ENCODE measurements at places on chromosomes 1 and 21.

- DNase-seq: no peak
Measured at GRCh38 chr1:155918660-155919059, 7.5 kb upstream of the RIT1 start.

GRCh38 chr21:38822778-38823238 is 17.1 kb downstream of the ETS2 start:
- DNase-seq: no peak

- DNase-seq: no peak
Measured at GRCh38 chr21:38938343-38938742, 132.6 kb downstream of the ETS2 start.

DNA sequence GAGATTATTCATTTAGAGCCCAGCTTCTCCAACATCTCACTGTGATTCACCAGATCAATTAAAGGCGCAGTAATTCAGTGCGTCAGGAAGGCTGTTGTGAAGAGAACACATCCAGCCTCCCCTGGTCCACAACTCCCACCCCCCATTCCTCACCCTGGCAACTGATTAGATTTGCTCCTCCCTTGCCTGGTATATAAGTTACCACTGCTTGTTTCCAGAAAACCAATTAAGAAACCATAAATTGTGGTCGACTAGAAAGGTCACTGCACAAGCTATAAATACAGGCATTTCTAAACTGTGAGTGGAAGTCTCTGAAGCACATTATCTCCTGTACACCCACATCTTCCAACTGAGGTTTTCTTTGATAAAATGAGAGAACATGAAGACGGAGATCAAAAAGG is 41.9 kb downstream of the FAM163A start:
- DNase-seq: no peak

DNA sequence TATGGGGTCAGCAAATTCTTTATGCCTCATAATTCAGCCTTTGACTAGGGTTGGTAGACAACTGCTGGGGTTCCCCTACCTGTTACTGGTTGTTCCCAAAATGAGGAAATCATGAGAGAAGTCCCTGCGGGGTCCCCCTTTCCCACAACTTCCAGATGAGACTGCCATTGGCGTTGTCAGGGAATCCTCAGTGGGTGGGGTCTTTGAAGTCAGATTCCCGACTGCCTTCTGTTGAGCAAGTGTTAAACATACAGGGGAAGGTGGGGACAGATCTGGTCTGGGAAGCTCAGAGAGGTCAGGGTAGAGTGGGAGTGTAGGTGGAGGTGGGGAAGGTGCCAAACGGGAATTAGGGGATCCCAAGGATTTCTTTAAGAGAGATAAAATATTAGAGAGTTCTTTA is 14.7 kb downstream of the HSD3B2 start:
- no peak for DNase-seq

DNA sequence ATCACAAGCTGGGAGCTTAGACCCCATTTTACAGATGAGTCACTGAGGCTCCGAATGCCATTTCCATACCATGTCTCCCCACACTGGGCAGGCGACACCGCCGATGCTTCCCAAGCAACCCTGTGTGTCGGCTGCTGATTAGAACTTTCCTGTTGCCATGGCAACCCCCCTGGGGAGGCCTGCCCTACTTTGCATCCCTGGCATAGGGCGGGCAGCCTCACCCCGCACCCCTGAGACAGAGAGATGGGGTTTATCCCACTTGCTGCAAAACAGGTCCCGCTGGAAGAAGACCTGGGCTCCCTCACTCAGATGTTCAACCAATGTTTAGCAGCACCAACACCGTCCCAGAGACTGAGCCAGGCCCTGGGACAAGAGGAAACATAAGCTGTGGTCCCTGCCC is 81.5 kb downstream of the CAMK2N1 start:
- no peak for DNase-seq

DNA sequence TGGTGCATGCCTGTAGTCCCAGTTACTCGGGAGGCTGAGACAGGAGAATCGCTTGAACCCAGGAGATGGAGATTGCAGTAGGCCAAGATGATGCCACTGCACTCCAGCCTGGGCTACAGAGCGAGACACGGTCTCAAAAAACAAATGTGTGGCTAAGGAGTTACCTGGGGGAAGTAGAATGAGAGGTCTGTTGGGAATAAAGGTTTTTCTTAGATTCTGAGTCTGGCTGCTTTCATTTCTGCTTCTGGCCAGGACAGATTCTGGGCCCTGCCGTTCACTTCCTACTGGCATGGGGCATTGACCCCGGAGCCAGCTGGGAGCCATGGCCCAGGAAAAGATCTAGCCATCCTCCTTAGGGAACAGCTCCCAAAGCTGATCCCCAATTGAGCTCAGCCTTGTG is 420 bp upstream of the DCDC2B start:
- no peak for DNase-seq

- DNase-seq: no peak
Measured at GRCh38 chr1:92679980-92680379, 104.9 kb downstream of the EVI5 start.

GRCh38 chr1:204442376-204443259 is 31.0 kb upstream of the PPP1R15B start:
- DNase-seq: no peak

DNA sequence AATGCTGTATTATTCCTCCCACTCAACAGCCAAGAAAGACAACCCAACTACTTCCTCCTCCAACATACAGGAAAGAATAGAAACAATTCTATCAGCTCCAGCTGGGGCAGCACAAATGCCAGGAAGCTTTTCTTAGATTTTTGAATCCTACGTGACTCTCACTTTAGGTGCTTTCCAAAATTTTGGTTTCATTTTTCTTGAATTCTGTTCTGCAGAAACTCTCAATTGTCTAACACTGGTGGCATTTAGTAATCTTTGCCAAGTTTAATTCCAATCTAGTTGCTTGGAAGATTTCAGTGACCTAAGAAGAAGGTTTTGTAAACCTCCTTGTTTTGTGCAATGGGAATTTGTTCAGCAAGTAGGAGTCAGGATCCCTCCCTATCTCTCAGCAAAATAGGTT is 37.1 kb upstream of the DOCK7 start:
- no peak for DNase-seq

- DNase-seq: no peak
Measured at GRCh38 chr1:3657096-3657475, 4.8 kb downstream of the TP73 start.

- DNase-seq: no peak
Measured at GRCh38 chr1:37353871-37354270, 120.5 kb upstream of the ZC3H12A start.

- DNase-seq: no peak
Measured at GRCh38 chr21:19322360-19322759, 918.8 kb upstream of the TMPRSS15 start.

- DNase-seq: no peak
Measured at GRCh38 chr1:212946872-212947271, 3.5 kb upstream of the VASH2 start.

GRCh38 chr1:146021050-146021445 is 487 bp downstream of the HJV start:
- DNase-seq: no peak

DNA sequence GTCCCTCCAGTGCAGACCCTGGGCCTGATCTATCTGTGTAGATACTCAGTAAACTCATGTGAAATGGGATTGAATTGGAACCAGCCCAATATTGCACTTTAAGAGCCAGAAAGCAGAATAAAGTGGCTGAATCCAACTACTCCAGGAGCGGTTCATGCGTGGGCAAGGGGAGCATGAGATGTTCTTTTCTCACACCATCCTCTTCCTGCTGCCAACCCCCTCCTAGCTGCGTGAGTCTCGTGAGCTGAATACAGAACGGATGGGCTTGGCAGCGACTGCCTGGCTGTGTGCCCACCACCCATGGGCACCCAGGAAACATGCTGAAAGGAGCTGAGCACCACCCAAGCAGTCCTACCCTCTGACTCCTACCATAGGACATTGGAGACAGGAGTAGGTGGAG is 128.3 kb downstream of the ELAVL4 start:
- no peak for DNase-seq

DNA sequence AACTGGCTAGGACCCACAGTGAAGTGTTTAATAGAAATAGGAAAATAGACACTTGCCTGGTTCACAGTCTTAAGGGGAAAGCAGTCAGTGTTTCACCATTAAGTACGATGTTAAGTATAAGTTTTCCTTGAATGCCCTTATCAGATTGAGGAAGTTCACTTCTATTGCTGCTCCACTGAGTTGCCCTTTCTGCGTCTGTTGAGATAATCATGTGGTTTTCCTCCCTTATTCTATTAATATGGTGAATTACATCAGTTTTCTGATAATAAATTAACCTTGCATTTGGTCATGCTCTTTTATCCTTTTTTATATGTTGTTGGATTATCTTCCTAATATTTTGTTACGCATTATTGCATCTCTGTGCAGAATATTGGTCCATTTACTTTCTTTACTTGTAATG is 21.4 kb downstream of the UTS2 start:
- DNase-seq: no peak

- DNase-seq: no peak
Measured at GRCh38 chr1:57252597-57253294, 171.1 kb downstream of the DAB1 start.

GRCh38 chr1:196535727-196536126 is 72.5 kb downstream of the KCNT2 start:
- no peak for DNase-seq

- DNase-seq: no peak
Measured at GRCh38 chr1:169090900-169091311, 15.6 kb upstream of the ATP1B1 start.

- DNase-seq: no peak
Measured at GRCh38 chr1:235006132-235006721, 122.4 kb downstream of the TOMM20 start.

GRCh38 chr1:115453666-115454065 is 115.6 kb upstream of the NGF start:
- no peak for DNase-seq

DNA sequence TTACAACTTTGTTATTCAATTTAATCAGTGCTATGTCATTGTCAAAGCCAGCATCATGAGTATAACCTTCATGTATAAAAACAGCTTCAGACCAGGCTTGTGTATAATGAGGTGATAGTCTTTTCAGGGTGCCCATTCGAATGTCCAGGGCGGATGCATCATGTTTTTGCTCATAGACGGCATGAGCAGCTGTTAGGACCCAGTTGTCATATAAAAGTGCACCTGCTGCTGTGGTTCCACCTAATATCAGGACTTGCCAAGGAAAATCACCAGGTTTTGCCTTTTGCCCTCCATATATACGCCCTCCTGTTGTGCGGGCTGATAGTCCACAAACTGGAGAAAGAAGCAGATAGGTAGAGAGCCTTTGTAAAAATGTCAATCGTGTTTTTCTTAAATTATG is 14.9 kb downstream of the TARDBP start:
- DNase-seq: no peak

DNA sequence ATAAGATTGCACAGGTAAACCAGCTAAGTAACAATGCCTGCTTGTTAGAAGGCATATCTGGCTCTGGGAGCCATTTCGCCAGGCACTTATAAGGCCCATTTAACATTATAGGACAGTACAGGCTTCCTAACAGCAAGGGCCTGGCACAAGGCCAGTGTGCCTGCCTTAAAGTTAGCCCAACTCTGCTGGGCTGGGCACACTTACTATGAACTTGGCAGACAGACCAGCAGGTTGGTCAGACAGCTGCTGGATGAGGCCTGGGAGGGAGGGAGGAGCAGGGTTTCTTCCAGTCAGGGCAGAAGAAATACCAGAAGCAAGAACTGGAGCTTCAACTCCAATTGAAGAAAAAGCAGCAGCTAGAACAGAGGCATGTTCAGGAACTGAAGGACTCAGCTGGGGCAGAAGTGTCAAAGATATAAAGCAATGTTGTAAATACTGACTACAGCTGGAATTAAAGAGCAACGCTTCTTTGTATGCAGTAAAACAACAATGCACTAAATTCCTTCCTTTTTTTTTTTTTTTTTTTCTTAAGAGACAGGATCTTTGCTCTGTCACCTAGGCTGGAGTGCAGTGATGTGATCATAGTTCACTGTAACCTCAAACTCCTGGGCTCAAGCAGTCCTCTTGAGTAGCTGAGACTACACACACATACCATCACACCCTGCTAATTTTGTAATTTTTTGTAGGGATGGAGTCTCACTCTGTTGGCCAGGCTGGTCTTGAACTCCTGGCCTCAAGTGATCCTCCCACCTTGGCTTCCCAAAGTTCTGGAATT is 4.9 kb downstream of the CACHD1 start:
- DNase-seq: no peak

DNA sequence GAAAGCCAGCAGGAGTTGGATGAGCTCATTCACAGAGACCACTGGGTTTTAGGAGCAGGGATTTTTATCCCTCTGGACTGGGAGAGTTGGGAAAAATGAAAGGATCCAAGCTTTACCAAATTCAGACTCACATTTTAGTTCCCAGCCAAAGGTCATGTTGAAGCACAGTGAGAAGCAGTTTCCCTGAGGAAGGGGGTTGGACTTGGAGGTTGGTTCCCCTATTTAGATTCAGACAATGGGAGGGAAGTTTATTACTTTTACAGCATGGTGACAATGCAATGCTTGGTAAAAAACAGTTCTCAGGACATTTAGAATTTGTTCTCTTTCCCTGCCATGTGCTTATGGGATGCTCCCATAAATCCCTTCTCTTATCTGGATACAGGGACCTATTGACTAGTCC is 57.3 kb upstream of the ZNF648 start:
- no peak for DNase-seq

DNA sequence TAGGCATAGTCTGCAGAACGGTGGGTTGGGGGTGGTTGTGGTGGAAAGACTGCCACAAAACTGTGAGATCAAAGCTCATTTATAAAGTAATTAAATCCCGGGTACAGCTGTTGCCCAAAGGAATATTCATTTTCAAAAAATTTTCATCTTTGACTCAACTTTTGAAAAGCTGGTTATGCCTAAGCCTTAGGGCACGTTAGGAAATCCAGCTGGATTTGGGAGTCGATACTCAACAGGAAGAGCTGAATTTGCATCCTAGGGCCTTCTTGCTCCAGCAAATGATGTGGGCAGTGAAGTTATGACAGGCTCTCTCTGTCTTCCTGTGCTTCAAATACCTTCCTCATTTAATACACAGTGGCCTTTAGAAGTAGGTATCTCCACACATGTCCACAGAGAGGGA is 31.7 kb downstream of the ZP4 start:
- DNase-seq: no peak

GRCh38 chr1:235597867-235598553 is 51.6 kb downstream of the GNG4 start:
- DNase-seq: no peak

GRCh38 chr1:98002288-98002687 is 81.5 kb upstream of the DPYD start:
- DNase-seq: no peak

GRCh38 chr1:1827089-1827848 is 49.0 kb upstream of the NADK start:
- DNase-seq: no peak

- DNase-seq: no peak
Measured at GRCh38 chr1:152000964-152001630, 7.4 kb upstream of the S100A10 start.

DNA sequence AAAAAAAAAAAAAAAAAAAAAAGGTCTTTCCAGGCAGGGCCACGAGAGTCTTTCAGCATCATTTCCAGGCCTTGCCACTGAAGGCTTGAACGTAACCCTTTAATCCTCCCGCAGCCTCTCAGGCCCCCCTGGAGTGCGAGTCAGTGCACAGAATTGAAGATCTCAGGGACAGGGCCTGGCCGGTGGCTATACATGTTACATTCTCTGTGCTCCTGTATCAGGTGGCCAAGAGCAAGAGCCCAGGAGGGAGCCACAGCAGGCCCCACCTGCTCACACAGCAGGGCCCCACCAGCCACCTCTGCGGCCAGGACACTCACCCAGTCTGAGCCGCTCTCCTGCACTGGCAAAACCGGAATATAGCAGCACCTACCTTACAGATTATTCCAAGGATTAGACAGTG is 34.1 kb upstream of the SLC25A33 start:
- no peak for DNase-seq

All from stimulated activated CD4-positive, alpha-beta T cell treated with anti-CD3 and anti-CD28 coated beads, TNF-alpha, amount 100 ng/mL, for 1 hour (primary cell).